CD4-positive, alpha-beta T cell treated with Interleukin-17A for 4 hours (primary cell): ENCODE measurements at places on chromosomes 12 and 14.

GRCh38 chr14:68878908-68879307, 86.0 kb upstream of the ZFP36L1 start:
- no peak for DNase-seq

- no peak for DNase-seq
Measured at GRCh38 chr12:53749986-53750811, 1.6 kb downstream of the CISTR start.

DNA sequence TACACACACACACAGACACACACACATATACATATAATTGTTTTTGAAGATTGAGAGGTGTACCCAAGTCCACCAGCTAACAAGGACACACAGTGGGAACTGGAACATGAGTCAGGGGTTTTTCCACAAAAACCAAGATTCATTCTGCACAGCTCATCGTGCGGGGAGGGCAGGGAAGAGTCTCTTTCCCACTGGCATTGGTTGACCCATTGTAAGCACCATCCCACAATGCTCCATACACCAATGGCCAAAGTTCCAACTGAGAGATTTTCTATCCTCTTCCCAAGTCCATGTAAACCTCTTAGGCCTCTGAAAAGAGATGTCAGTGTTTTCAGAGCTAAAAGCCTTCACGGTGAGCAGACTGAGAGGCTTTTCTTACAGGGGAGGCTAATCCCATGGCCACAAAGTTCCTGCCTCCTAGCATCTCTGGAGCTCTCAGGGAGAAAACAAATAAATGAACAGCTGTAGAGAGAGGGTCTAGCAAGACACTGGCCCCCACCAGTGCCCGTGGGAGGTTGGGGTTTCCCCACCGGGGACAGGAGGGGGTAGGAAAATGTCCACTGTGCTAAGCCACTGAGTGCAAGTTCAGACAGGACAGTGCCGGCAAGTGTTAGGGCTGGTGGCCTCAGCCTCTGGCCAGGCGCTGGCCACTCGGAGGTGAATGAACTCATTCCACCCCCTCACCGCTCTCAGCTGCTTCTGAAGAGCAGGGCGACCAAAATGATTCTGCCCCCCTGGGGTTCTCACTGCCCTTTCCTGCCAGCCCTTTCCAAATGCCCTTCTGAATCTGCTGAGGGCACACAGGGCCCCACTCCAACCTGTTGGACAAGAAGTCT, 21.5 kb upstream of the TC2N start:
- no peak for DNase-seq

GRCh38 chr14:101463566-101464171, 97.6 kb upstream of the DIO3 start:
- no peak for DNase-seq

DNA sequence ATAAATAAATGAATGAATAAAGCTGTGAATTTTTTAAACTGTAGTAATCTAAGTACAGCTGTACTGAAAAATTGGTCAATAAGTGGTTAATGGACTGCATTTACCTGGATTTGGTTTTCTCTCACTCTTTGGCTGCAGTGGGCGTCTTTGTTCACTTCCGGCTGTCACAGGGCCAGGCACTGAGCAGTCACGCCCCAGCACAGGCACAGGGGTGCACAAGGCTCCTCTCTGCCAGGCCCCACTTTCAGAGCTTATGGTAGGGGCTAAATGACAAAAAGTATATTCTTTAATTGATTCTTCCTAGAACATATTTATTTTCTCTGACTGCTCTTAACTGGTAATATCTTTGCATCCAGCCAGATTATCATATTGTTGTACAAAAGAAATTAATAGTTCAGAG, 70.6 kb upstream of the DYNC1H1 start:
- no peak for DNase-seq

GRCh38 chr12:97476255-97476654, 13.7 kb downstream of the RMST start:
- DNase-seq, result no peak

DNA sequence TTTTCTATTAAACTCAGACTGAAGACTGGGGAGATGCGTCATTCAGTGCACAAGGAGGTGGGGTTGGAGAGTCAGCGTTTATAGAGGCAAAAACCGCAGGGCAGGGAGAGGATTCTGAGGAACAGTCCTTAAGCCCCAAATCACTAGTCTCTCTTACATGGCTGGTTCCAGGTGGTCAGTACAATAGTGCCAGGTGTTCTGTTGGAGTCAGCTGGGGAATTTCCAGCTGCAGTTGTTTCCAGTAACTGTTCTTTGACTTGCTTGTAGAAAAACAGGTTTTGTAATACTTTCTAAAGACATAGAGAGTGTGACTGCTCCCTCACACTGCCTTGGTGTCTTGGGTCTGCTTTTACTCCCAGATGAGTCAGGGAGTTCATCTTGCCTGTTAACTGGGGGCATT, 192.2 kb downstream of the TMTC3 start:
- no peak for DNase-seq

DNA sequence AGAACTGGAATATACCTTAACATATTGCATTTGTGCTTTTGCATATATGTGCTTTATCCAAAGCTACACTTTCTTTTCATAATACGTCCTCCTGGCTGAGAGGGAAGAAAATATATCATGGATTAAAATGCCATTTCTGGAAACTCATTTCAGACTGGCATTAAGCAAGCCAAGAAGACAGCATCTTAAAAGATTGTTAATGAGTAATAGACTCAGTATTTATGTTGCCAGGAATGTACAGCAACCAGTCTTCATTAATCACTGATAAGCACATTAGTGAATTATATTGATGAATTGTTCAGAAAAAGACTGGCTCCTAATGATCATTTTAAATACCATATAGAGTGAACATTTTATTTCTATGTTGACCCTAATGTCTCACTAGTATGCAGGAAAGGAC, 134.9 kb upstream of the IFNG-AS1 start:
- DNase-seq, result no peak

DNA sequence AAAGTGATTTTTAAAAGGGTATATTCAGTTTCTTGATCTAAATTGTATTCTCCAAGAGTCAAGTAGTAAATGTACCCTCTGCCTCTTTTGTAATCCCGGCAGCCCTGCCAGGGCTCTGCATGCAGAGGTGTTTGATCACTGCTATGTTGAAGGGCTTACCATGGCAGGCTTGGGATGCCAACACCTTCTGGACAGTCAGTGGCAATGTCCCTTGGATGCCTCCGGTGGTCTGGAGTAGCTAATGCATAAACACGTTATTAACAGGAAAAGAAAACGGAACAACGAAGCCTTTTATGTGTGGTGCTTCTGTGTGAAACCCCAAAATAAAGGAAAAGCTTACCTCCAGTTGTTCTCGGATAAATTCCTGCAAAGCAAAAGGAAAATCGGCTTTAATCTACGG, 19.9 kb downstream of the EIF2B2 start:
- DNase-seq, result peak; percentile 12

DNA sequence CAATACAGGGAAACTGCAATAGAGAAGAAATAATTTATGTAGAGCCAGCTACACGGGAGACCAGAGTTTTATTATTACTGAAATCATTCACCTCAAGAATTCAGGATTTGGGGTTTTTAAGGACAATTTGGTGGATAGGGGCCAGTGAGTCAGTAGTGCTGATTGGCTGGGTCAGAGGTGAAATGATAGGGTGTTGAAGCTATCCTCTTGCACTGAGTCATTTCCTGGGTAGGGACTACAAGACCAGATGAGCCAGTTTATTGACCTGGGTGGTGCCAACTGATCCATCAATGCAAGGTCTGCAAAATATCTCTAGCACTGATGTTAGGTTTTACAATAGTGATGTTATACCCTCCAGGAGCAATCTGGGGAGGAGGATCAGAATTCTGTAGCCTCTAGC, 486.3 kb downstream of the LRIG3 start:
- DNase-seq, result no peak

DNA sequence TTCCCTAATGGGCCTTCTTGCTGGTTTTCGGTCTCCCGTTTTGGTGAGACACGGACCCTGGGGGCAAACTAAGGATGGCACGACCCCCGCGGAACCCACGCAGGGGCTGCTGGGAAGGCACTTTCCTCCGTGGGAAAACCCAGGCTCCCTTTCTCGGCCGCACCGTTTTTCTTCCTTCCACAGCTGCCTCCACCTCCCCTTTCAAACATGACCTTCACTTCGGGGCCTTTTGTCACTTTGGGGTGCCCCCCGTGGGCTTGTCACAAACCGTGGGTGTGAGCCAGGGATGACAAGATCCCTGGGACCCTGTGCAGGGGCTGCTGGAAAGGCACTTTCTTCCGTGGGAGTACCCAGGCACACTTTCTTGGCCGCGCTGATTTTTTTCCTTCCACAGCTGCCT, 268.7 kb downstream of the ALG10 start:
- no peak for DNase-seq

GRCh38 chr14:31582286-31582691, 21.1 kb downstream of the NUBPL start:
- DNase-seq, result no peak

- DNase-seq, result no peak
Measured at GRCh38 chr12:95651681-95652080, 100.4 kb upstream of the USP44 start.

GRCh38 chr12:6187948-6188793, 12.0 kb upstream of the CD9 start:
- no peak for DNase-seq

GRCh38 chr12:121786440-121786825, 7.1 kb downstream of the RHOF start:
- peak; percentile 57 for DNase-seq

DNA sequence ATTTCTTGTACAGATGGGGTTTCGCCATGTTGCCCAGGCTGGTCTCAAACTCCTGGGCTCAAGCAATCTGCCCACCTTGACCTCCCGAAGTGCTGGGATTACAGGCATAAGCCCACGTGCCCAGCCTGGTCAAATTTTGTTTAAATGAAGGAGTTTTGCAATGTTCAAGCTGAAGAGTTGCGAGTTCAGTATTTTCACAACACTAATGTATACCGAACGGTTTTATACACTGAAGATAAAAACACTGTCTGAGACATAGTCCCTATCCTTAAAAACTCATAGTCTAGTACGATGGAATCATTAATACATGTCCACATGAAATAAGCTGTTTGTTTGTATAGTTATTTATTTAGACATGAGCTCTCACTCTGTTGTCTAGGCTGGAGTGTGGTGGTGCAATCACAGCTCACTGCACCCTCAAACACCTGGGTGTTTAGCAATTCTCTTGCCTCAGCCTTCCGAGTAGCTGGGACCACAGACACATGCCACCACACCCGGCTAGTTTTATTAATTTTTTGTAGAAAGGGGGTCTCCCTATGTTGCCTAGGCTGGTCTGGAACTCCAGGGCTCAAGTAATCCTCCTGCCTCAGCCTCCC, 15.4 kb downstream of the TRAPPC6B start:
- no peak for DNase-seq

DNA sequence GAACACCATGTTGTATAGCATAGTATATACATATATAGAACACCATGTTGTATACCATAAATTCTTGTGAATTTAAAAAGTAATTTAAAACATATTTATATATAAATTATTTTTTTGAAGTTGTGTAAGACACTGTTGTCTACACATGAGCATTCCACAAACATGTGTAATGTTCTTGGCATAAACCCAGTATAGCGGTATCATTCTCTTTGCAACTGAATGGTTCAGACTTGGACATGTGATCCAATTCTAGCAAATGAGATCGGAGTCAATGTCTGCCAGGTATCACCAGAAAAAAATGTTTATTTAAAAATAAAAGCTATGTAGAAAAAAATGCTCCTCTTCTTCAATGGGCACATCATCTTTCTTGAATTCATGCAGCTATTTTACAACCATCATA, 33.9 kb downstream of the CEP290 start:
- DNase-seq, result no peak

- no peak for DNase-seq
Measured at GRCh38 chr12:91171476-91171875, 11.1 kb downstream of the DCN start.

GRCh38 chr12:68336889-68337303, 4.7 kb upstream of the MDM1 start:
- no peak for DNase-seq

DNA sequence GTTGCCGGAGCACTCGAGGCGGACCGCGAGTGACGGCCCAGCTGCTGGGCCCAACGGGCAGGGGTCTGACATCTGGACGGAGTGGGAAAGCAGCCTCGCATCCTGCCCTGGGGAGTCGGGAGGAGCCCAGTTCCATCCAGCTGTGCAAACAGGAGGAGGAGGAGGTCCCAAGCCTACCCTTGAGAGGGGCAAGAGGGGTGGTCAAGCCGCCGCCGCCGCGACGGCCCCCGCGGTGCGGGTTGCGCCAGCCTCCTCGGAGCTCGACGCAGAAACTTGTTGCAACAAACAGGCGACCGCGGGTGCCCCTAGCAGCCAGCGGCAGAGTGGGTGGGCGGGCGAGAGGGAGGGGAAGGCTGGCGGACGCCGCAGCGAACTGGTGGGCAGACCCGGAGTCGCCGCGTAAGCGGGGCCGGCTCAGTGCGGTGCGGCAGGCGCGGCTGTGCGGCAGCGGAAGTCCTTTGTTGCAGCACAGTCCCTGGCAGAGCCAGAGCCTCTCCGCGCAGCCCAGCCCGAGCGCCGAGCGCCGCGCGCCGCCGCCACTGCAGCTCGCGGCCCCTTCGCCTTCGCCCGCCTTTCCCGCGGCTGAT, at the start of gene ZBTB1:
ZBTB1 (plus strand) TSS at position 461 of the 587 bp plus-strand sequence. CDS start 16,735 bp downstream, outside the sequence.
- DNase-seq, result peak; percentile 84

DNA sequence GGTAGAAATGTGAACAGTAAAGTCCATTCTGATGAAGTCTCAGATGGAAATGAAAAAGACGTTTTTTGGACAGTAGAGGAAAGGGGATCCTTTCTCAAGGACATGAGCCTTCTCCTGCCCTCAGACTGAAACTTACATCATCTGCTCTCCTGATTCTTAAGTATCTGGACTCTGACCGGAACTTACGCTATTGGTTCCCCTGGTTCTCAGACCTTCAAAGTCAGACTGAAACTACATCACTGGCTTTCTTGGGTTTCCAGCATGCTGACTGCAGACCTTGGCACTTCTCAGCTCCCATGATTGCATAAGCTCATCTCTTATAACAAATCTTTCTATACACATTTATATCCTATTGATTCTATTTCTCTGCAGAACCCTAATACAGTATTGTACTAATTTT, 291.0 kb downstream of the SNAPC1 start:
- DNase-seq, result no peak

DNA sequence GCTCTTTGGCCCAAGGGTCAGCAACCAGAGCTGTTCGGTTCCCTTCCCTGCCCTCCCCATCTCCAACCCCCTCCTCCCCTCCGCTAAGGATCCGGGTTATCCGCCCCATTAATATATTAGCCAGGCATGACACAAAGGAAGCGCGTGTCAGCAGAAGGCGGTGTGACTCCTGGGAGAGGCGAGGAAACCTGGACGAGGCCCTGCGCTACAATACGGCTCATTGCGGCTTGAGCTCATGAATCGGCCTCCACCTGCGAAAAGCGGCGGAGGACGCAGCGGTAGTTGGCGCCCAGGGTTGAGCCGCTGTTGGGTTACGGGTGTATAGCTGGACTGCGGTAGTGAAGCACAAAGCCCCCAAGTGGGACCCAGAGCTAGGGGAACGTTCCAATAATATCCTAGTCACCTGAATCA, 9.9 kb downstream of the FOXA1 start:
- no peak for DNase-seq

GRCh38 chr12:33476058-33476457, 36.4 kb upstream of the SYT10 start:
- DNase-seq, result no peak

- DNase-seq, result no peak
Measured at GRCh38 chr12:20434996-20435395, 66.7 kb downstream of the PDE3A start.
